ENCODE measurements at places on chromosomes 11 and 22. TPM values are rescaled to one million over a fixed set of nuclear protein-coding genes. Genes with fewer than 3 reads are reported as not detected.

The FREY1 gene
- 0.56 TPM for total RNA-seq

The SSH3 gene
- 5.8 TPM for total RNA-seq

The MFRP gene
- total RNA-seq: not detected

The MIOX gene
- not detected for total RNA-seq

Data from psoas muscle (tissue), 8 donors.